ENCODE measurements at places on chromosomes 12 and 14.

GRCh38 chr14:61498811-61499210, 177.4 kb downstream of the PRKCH start:
- no peak for DNase-seq

GRCh38 chr12:120362516-120363273, 6.3 kb downstream of the MSI1 start:
- DNase-seq: no peak

- peak; percentile 66 for DNase-seq
These were observed 144.2 kb downstream of the PLEKHA5 start for GRCh38 chr12:19273482-19274330.

GRCh38 chr14:78836777-78837176, 666.6 kb downstream of the NRXN3 start:
- DNase-seq: no peak

DNA sequence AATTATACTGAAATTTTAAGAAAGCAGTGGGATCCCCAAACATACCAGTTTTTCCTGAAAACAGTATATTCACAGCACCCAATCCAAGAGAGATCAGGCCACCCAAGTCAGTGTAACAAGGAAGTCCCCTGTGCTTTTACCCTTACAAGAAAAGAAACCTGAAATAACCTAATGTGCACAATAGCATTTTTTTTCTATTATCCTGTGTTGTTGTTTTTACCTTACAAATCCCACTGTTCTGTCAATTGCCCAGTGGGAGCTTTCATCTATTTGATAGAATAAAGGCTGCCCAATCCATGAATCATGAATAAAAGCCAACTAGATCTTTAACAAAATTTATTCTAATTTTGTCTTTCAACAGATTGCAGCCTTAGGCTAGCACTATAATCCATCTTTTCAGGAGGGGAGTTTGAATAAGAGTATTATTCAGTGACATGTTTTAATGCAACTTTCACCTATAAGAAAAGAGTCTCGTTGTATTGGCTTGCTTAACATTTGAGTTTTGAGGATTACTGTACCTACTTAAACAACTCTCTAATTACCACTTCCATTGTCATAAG, 457.4 kb downstream of the TRHDE start:
- DNase-seq: no peak

DNA sequence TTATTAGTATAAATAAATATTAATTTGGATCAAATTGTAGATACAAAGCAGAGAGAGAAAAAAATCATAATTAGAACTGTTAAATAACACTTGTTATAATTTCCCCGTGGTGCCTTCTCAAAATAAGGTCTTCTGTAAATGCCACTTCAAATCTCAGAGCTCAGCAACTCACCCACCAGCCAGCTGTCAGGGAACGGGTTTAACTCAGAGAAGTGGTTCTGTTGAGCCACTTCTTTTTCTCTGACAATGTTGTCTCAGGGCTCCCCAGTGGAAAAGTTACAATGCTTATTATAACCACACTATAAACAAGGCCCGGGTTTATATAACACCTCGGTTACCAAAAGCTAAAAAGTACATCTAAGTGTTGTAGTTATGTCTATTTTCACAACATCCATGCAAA, 452.6 kb downstream of the GLT1D1 start:
- DNase-seq: no peak

GRCh38 chr12:43835264-43835655, 621 bp upstream of the TMEM117 start:
- DNase-seq: no peak

- no peak for DNase-seq
These were observed 1087.4 kb upstream of the FLRT2 start for GRCh38 chr14:84442521-84442920.

- DNase-seq: no peak
These were observed 36.3 kb upstream of the HECTD1 start for GRCh38 chr14:31243860-31244259.

DNA sequence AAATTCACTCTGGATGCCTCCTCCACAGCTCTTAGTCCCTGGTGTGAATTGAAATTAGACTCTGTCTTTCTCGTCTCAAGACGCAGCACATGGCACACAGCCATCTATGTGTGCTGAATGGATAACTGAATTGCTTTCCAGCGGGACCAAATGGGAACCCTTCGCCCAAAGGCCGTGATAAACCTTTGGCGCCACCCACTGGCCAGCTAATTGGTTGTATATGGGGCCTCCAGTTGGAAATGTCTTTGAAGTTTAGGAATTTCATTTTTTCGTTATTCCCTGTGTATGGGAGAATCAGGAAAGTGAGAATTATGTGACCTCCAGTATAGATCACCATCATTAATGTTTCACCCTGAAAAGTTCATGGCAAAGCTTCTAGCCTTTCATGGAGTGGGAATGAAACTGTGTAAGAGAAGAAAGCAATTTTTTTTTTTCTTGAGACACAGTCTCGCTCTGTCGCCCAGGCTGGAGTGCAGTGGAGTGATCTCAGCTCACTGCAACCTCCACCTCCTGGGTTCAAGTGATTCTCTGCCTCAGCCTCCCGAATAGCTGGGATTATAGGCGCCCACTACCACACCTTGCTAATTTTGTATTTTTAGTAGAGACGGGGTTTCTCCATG, 9.8 kb upstream of the HSP90AA1 start:
- DNase-seq: peak; percentile 79

- DNase-seq: no peak
These were observed 120.9 kb downstream of the TMEM132C start for GRCh38 chr12:128387811-128388422.

GRCh38 chr12:96495155-96495554, 5.8 kb downstream of the CFAP54 start:
- DNase-seq: no peak

DNA sequence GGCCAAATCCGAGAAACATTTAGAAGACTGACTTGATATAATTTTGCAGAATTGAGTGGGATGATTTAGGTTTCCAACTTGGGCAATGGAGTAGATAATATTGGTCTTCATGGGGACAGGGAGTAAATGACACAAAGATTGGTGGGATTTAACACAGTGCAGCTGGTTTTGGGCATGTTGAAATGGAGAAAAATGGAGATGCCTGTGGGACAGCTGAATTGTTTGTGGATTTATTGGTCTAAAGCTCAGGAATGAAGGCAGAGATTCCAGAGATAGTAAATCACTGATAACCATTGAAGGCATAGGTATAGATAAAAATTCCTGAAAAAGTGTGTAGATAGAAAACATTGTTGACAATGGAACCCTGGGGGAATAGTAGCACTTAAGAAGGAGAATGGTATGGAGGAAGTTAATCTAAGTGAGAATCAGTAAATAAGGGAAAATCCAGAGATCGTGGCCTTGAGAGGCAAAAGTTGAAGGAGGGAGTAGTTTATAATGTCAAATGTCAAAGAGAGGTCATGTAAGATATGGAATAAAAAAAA, 120.9 kb upstream of the ATP2B1 start:
- no peak for DNase-seq

DNA sequence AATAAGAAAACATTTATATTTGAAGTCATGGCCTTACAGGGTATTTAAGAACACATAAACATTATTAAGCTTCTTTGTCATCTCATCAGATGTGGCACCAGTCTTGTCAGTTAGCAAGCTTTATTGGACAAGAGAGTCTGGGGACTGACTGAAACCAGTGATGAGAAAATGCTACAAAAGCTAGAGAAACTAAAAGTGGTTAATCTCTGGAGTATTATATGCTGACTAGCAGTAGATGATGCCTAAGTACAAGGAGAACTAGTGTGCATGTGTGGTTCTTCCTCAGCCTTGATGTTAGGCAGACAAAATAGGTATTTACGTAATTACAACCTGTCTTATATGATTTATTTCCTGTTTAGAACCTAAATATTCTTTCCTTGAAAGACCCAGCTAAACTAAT, 176.5 kb downstream of the CPNE8 start:
- DNase-seq: no peak

- DNase-seq: no peak
These were observed 79.5 kb downstream of the ETV6 start for GRCh38 chr12:11729008-11729407.
